ENCODE measurements at places on chromosomes 7 and 10.

GRCh38 chr10:85621562-85621961, 745.0 kb downstream of the GRID1 start:
- no peak for DNase-seq

GRCh38 chr7:28779954-28780353, 178.2 kb downstream of the TRIL start:
- no peak for DNase-seq

GRCh38 chr10:102121739-102122372, 1.7 kb upstream of the LDB1 start:
- peak; percentile 49 for DNase-seq

- DNase-seq = no peak
These were observed 17.9 kb upstream of the CYREN start for GRCh38 chr7:135188298-135188984.

GRCh38 chr10:72818076-72818475, 75.5 kb upstream of the OIT3 start:
- DNase-seq = no peak

- DNase-seq = no peak
These were observed 138.0 kb downstream of the FRMD4A start for GRCh38 chr10:14192746-14193145.

DNA sequence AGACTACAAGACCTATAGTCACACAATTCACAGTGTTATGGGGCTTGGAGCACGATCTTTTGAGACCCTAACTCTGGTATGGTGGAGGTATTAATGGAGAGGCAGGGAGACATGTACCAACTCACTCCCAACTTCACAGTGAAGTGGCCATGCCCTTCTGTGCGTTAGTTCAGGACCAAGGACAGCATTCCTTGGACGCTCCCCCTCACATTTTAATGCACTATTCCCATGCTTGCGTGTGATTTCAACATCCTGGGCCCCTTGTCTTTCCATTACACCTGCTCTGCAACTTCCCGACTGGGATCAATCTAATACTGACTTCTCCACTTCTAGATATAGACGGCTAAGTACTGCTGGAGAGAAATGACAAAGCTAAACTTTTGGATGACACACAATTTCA, 72.7 kb downstream of the PLCE1 start:
- peak; percentile 52 for DNase-seq

DNA sequence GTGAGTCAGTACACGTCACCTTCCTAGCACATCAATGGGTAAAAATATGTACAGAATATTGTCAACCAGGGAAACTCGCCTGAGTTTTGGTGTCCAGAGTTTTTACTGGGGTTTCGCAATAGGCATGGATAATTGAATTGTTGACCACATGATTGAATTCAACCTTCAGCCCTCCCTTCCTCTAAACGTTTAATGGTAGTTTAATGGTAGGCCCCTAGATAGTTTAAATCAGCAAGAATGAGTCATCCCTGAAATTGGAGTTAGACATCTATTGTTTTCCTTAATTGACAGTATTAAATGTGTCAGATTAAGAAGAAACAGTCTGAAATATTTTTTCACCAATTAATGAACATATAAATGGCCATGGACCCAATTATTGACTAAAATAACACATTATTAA, 57.8 kb upstream of the CACNA2D1 start:
- no peak for DNase-seq

DNA sequence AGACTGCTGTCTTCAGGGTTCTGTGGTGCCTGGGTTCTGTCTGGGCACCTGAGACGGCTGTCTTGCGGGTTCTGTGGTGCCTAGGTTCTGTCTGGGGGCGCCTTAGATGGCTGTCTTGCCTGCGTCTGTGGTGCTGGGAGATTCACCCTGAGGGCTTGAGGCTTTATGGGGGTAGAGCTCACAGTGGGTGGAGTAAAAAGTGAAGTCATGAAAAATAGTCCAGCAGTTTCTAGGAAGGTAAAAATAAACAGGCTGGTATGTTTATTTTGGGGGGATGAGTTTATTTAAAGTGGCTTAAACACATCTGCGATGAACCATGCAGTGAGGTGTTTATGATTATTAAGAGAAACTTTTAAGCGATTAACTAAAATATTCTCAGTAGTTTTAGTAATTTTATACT, 64.2 kb downstream of the NKX6-2 start:
- DNase-seq = no peak

GRCh38 chr7:9242636-9243035, 809.2 kb downstream of the NXPH1 start:
- DNase-seq = no peak

GRCh38 chr7:79377097-79377496, 76.4 kb downstream of the MAGI2 start:
- DNase-seq = peak; percentile 37

- DNase-seq = peak; percentile 71
These were observed 248.9 kb downstream of the COBL start for GRCh38 chr7:51067757-51068156.

- DNase-seq = peak; percentile 53
These were observed 22.3 kb downstream of the ZNF503 start for GRCh38 chr10:75379212-75379724.

- DNase-seq = no peak
These were observed 42.0 kb downstream of the COL1A2 start for GRCh38 chr7:94436700-94437099.

DNA sequence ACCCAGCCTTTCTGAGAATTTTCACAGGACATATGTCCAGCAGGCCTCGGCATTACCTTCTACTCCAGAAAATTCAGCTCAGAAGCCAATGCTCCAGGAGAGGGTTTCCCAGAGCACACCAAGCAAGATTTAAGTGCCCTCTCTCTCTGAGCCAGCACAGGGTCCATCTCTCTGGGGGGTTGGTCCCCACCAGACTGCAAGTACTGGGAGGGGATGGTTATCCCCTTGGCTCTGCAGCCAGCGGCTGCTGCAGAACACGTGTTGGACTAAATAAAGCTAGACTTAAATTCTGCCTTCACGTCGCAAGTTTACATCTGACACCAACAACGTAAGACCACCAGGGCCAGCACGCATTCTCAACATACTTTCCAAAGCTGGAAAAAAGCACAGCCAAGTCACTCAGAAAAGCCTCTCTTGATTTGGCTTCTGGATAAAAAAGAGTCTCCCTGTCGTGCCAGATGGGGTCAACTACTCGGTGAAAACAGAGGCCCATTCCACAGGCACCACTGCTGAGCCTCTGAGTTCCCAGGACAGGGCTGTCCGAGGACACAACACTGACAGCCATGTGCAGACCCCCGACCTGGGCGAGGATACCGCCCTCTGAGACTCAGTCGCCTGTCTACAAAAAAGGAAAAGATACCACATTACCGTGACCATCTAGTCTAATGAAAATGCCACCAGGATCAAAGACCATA, 77.3 kb downstream of the CTBP2 start:
- no peak for DNase-seq

DNA sequence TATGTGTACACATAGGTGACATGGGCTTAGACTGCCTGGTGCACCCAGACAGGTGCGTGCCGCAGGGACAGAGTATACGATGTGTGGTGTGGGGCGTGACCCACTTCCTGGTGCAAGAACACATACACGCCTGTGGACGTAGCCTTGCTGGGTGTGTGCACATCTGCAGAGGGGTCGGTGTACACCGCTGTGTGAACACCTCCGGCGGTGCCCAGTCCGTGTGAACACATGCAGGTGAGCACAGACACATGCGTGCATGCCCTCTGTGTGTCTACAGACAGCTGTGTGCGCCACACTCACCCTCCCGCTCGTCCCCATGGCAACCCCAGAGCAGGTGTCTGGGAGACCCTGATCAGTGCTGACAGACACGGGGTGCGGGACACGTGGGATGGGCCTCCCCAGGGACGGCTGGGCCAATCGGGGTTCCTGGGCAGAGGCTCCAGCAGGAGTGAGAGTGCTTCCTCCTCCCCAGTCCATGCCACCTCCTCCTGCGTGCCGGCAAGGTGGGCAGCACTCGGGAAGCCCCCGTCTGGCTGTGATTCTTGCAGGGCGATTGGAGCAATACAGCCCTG, 23.4 kb downstream of the ELFN1 start:
- no peak for DNase-seq

- DNase-seq = no peak
These were observed 14.3 kb downstream of the ZMIZ2 start for GRCh38 chr7:44762726-44763522.

DNA sequence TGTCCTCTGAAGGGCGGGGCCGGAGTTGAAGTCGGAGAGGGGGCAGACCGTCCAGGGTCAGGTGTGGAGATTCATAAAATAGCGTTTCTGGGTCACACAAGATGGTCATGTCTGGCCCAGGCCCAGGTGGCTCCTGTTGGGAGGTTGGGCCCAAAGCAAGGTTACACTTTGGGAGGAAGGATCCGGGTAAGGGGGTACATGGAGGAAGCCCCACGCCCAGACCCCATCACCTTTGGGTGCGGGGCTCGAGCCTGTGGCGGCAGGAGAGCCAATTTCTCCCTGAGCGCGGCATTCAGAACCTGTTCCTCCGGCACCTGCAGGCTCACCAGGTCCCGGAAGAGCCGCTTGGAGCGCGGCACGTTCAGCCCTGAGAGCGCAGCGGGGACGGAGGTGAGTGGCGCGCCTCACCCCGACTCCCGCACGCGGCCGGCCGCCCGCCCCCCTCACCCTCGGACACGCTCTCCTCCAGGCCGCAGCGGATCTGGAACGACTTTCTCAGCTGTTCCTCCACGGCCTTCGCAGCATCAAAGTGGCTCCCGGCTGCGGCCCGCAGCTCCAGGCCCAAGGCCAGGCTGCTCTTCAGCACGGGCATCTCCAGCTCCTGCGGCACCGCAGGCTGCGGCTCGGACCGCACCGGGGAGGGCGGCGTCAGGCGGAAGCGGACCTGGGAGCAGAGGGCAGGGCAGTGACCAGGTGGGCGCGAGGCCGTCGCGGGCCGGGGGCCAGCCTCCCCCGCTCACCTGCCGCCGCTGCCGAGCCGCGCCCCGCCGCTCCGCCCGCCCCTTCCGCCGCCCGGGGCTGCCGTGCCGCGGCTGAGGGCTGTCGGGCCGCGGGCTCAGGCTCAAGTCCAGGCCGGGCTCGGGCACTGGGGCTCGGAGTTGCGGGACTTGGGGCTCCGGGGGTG, 644 bp downstream of the PPP1R35 start:
- DNase-seq = peak; percentile 27

- no peak for DNase-seq
These were observed 1.7 kb upstream of the HOXA13 start for GRCh38 chr7:27201580-27202017.

GRCh38 chr10:609262-609658, 80.2 kb downstream of the DIP2C start:
- no peak for DNase-seq

DNA sequence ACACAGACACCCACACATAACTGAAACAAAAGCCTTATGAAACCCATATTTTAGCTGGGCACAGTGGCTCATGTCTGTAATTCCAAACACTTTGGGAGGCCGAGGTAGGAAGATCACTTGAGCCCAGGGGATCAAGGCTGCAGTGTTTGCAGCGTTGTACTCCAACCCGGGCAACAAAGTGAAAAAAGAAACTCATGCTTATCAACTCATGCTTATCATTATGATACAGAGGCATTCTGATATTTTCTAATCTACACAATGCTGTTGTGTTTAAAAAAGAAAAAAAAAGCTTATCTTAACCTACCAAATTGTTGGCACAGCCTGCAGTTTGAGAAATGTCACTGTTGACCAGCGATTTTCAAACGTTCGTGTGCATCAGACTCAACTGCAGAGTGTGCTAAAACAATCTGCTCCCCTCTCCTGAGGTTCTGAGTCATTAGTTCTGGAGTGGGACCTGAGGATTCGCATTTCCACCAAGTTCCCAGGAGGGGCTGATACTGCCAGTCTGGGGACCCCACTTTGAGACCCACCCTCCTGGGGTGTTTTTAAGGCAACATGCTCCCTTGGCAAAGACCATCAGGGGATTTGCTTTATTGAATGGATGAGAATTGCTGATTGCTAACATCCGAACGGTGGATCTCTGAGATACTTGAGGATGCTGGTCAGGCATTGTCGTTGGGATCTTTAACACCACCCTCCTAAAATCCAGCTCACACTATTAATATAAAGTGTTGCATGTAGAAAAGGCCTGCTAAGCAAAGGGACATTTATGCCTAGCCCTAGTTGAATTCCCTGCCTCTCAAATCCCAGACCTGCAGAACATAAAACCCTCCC, 16.2 kb downstream of the CHST3 start:
- no peak for DNase-seq

- DNase-seq = no peak
These were observed 18.3 kb downstream of the DGKI start for GRCh38 chr7:137828456-137828855.

GRCh38 chr10:58593008-58593407, 80.3 kb downstream of the BICC1 start:
- no peak for DNase-seq

DNA sequence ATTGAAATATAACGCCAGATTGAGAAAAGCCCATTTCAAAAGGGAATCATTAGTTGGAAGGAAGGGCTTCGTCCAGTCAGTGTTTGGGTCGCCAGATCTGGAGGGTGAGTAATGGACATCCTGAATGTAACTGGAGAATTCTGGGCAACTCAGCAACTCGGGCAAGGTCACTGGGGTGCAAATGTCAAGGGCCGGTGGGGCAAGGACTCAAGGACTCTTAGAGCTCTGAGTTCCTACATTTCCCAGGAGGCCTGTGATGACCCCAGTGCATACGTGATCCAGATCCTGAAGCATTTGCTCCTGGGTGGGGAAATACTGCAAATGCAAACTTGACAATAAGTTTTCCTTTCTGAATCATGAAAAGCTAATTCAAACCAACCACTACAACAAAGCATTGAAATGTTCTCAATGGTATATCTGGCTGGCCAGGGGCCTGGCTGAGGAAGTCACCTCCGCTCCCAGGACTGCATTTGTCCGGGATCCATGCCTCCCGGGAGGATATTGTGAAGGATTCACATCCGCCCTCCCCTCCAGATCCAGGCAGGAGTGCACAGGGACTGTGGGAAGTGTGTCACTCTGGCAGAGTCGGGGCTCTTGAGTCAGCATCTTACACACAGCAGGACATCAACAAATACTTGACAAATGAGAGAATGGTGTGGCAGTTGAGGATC, 164.0 kb downstream of the FANK1 start:
- DNase-seq = peak; percentile 84

- DNase-seq = no peak
These were observed 144.4 kb downstream of the PKD1L1 start for GRCh38 chr7:47803846-47804245.

DNA sequence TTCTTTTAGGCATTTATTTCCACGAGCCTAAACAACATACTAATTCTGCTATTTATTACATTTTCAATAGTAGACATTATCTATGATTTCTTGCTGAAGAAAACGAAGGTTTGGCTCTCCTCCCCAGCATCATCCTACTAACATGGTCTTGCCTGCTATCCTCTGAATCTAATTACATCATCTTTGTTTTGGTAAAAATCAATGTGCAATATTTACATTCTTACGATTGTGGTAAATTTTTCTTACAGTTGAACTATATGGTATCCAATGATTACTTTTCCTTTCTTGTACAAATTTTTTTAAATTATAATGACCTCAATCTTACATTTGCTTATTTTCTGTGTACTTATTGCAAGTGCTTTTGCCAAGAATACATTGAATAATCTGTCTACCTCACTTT, 7.0 kb upstream of the CALD1 start:
- DNase-seq = no peak

- DNase-seq = no peak
These were observed 90.0 kb downstream of the SLIT1 start for GRCh38 chr10:97095701-97096260.
